Stimulated activated CD4-positive, alpha-beta T cell treated with anti-CD3 and anti-CD28 coated beads, Interleukin-4, amount 100 ng/mL, for 4 hours (primary cell): ENCODE measurements at places on chromosomes 5 and 9.

DNA sequence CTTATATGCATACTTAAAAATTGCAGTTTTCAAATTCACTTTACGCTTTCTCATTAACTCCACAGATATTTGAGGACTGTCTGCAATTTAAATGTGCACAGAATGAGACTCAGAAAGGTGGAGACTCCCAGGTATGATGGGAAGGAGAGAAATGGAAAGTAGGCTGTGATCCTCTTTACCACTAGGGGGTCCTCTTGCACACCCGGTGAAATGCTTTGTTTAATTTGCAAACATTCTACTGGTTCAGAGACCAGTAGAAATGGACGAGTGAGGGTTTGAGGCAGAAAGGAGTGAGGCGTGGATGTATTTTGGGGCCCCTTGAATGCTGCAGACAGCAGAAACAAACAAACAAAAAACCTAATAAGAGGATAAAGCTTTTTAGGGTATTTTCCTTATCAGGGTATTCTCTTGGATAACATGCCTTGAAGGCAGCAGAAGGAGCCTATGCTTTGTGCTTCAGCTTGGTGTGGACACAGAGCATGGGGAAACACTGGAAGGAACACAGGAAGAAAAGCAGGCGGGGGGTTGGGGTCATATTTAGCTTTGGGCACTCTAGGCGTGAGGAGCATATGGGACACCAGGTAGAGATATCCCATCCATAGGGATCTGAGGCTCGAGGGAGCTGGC is 410.1 kb downstream of the DMRT2 start:
- DNase-seq: no peak

- DNase-seq: no peak
Measured at GRCh38 chr5:132965120-132965519, 1.7 kb upstream of the AFF4 start.

DNA sequence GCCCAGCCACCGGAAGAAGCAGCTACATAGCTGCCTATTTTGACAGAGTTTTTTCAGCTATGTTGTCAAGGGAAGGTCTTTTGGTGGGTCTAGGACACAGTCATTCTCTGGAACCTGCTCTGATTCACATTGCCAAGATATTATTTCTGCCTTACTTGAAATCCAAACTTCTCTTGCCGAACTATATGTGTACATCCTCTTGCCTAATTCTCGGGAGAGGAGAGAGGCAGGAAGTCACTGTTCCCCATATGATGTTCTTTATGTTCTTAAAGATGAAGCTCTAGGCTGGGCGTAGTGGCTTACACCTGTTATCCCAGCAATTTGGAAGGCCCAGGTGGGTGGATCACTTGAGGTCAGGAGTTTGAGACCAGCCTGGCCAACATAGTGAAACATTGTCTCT is 8.6 kb downstream of the TMEM252 start:
- no peak for DNase-seq

- no peak for DNase-seq
Measured at GRCh38 chr5:28110781-28111180, 1072.4 kb upstream of the CDH9 start.

GRCh38 chr5:65197531-65198455 is 283.9 kb downstream of the ADAMTS6 start:
- no peak for DNase-seq

DNA sequence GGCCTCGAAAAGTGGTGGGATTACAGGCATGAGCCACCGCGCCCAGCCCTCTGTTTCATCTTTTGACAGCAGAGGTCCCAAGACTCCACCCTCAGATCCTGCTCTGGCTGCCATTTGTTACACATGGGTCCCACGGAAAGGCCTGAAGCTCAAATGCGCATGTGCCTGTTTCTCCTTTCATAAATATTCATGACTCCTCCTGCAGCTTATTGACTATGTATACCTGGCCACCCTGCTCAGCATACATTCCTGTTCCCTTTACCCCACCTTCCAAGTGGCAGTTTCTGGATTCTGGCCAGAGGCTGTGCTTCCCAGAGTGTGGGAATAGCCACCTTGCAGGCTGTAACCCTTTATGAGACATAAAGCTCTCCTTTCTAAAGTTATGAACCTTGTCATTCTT is 46.5 kb downstream of the AUH start:
- DNase-seq: no peak
